CD4-positive, alpha-beta memory T cell (primary cell): ENCODE measurements at places on chromosomes 4 and X. TPM values are rescaled to one million over a fixed set of nuclear protein-coding genes. Genes with fewer than 3 reads are reported as not detected.

The OPRPN gene
- total RNA-seq, result not detected

The SLC6A14 gene
- not detected for total RNA-seq

The TMSB15B gene
- 6.1 TPM for total RNA-seq

The ERCC6L gene
- total RNA-seq, result 0.28 TPM

The CTSO gene
- total RNA-seq, result 13.1 TPM

The GABRG1 gene
- total RNA-seq, result not detected

The SSX1 gene
- total RNA-seq, result not detected

The MAGEB10 gene
- not detected for total RNA-seq

The AFP gene
- total RNA-seq, result not detected

The NR0B1 gene
- not detected for total RNA-seq

The PPP1R3F gene
- total RNA-seq, result 17.4 TPM

The GAB3 gene
- total RNA-seq, result 14.9 TPM

The FAM200B gene
- total RNA-seq, result 37.4 TPM

The ESX1 gene
- total RNA-seq, result not detected

The IQCM gene
- total RNA-seq, result not detected

The HELT gene
- not detected for total RNA-seq

The ZMAT1 gene
- 40.0 TPM for total RNA-seq

The MAGEA2B gene
- not detected for total RNA-seq

The NEXMIF gene
- 1.2 TPM for total RNA-seq

The ASIC5 gene
- not detected for total RNA-seq

The USP17L13 gene
- not detected for total RNA-seq

The TRAPPC11 gene
- 42.2 TPM for total RNA-seq

The ARHGAP6 gene
- total RNA-seq, result not detected

The CYLC1 gene
- total RNA-seq, result not detected

The CENPE gene
- total RNA-seq, result 1.5 TPM

The GLA gene
- total RNA-seq, result 13.1 TPM
